ENCODE measurements at places on chromosomes 16 and 17.

GRCh38 chr16:79595231-79595641 is 5.3 kb downstream of the MAF start:
- no peak for DNase-seq

- DNase-seq = no peak
Observed at GRCh38 chr16:72566174-72566573, 394.2 kb upstream of the PMFBP1 start.

DNA sequence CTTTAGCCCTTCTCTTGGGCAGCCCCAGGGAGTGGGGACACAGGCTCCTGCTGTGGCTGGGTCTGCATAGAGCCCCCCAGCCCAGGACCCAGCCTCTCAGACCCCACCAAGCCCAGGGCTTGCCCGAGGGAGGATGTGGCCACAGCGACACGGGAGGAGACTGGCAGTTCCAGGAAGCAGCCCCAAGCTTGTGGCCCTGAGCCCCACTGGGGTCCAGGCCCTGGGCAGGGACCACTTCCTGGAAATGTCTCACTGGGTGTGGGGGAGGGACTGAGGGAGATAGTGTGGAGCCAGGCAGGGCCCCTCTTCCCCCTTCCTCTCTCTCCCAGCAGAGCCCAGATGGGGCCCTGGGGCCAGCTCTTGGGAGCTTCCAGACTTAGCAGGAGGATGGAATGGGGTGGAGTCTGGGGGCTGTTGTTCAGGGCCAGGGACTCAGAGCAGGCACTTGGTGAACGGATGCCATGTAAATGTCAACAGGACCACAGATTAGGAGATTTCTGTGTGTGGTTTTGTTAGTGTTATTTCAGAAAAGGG is 35.3 kb downstream of the ADGRG5 start:
- no peak for DNase-seq

GRCh38 chr17:70298929-70299531 is 129.7 kb downstream of the KCNJ2 start:
- DNase-seq = no peak

DNA sequence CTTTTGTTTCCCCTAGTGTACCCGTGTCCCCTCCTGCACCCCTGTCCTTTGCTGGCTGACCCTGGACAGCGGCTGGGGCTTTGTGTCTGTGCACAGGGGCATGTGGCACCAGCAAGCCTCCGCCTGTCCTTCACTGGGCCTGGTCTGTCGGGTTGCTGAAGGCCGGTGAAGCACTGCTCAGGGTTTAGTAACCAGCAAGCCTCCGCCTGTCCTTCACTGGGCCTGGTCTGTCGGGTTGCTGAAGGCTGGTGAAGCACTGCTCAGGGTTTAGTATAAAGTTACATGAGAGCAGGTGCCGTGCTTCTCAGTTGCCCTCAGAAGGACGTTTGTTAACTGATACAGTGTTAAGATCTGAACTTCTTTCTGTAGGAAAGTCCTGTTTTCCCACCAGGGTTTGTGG is 33.8 kb downstream of the DEF8 start:
- no peak for DNase-seq

GRCh38 chr17:79843816-79844800 is 4.9 kb upstream of the CBX4 start:
- DNase-seq = no peak

GRCh38 chr16:24540602-24541210 is 1.3 kb downstream of the RBBP6 start:
- peak; percentile 10 for DNase-seq

DNA sequence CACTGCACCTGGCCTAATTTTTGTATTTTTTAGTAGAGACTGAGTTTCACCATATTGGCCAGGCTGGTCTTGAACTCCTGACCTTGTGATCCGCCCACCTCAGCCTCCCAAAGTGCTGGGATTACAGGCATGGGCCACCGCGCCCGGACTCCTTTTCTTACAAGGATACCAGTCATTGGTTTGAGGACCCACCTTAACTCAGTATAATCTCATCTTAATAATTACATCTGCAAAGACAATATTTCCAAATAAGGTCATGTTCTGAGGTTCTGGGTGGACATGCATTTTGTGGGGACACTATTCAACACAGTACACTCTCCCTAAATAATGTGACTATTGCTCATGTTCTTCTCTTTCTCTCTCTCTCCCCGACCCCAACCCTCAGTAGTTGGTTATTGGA is 63.7 kb downstream of the ERCC4 start:
- no peak for DNase-seq

DNA sequence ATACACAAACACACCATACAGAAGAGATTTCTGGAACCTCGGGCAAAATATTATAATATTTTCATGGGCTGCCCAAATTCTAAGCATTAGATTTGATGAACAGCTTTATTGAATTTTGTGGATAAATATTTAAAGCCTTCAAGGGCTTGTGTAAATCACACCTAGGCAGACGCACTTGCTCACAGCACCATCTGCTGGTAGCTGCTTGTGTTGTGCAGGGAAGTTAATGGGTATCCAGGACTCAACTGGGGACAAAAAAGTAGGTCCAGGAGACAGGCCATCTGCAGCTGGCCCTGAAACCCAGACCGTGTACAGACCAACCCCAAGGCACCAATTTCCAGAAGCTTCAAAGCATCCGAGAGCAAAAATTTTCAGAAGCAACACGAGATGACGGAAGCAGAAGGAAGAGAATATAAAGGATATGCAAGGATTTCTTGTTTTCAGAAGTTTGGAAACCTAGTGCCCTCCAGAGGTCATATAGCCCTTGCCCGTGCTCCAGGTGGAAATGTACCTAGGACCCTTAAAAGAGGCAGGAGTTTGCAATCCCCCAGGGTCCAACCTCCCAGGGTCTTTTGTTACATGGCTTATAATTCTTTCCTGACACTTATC is 140.0 kb downstream of the CHD9NB start:
- no peak for DNase-seq

GRCh38 chr17:68592682-68593641 is 8.2 kb downstream of the FAM20A start:
- no peak for DNase-seq

DNA sequence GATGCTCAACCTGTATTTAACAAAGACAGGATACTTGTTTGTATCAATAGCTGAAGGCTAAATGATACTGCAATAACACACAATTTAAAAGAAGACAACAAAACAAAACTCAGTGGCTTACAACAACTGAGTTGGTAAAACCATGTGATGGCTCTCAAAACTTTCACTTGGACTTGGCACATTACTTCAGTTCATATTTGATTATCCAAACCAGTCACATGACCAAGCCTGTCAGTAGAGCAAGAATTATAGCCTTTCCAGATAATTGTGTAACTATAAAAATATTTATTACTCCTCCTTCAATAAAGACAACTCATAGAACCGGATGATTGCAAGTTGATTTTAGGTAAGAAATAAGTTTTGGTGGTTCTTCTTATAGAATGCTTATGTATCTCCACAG is 56.8 kb downstream of the NQO1 start:
- DNase-seq = no peak

DNA sequence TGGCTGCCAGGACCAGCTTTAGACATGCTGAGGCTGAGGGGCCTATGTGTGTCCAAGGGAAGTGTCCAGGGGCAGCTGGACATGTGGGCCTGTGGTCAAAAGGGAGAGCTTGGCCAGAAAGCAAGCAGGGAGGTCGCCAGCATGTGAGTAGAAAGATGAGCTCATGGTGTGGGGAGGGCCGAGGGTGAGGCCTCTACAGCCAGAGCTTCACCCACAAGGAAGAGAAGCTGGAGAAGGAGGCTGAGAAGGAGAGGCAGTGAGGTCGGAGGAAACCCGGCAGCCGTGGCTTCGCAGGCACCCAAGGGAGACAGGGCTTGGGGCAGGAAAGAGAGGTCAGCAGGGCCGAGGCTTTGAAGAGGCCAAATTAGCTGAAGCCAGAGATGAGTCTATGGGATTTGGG is 4.0 kb upstream of the HSD11B2 start:
- DNase-seq = no peak

- no peak for DNase-seq
Observed at GRCh38 chr16:69111876-69112230, 6.4 kb downstream of the HAS3 start.

DNA sequence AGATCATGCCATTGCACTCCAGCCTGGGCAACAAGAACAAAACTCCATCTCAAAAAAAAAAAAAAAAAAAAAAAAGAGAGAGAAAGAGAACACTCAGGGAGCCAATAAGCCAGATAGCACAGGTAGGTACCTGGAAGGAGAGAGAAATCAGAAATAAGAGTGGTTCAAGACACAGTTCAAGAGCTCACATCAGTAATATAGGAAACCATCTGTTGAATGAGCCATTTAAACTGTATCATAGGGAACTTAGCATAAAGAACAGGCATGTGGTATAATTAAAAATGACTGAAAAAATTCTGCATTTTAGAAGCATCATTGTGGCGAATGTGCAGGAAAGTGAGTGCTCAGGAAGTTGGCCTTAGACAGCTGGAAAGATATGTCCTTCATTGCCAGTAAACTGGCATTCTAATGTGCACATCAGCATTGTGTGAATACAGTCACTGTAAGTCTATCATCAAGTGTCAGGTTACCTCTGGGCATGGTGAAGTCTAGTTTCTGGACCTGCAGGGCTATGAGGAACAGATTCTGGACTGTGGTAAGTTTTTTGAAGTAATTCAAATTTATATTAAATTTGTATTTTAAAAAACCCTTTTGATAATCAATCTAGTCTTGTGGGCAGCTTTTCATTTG is 20.4 kb downstream of the KRT12 start:
- no peak for DNase-seq

DNA sequence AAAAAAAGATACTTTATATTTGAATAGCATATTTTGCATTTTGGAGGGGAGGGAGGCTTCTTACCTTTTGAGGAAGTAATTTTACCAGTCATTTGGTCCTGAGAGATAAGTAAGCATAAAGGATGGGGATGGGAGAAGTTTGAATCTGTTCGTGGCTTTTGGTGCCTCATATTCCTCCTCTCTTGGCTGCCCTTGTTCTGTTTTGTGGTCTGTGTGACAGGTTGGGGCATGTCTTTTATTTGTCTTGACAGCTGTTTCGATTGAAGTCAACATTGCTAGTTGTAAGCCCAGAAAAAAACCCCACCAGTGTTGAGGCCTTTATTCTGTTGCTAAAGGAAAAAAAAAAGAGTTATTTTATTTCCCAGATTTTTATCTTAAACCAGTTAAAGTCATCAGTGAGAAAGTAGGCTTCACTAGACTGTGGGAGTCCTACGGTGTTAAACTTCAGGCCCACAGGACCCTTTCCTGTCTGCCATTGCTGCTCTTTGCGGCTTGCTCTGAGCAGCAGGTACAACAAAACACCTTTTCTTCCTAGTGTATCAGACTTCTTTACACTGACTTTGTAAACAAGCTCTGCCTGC is 11.4 kb downstream of the SLC7A6 start:
- peak; percentile 20 for DNase-seq

- DNase-seq = no peak
Observed at GRCh38 chr17:67270416-67270815, 25.4 kb upstream of the HELZ start.

GRCh38 chr17:9513266-9513665 is 62.4 kb downstream of the STX8 start:
- DNase-seq = no peak

- DNase-seq = no peak
Observed at GRCh38 chr16:732936-733335, 6.0 kb downstream of the HAGHL start.

DNA sequence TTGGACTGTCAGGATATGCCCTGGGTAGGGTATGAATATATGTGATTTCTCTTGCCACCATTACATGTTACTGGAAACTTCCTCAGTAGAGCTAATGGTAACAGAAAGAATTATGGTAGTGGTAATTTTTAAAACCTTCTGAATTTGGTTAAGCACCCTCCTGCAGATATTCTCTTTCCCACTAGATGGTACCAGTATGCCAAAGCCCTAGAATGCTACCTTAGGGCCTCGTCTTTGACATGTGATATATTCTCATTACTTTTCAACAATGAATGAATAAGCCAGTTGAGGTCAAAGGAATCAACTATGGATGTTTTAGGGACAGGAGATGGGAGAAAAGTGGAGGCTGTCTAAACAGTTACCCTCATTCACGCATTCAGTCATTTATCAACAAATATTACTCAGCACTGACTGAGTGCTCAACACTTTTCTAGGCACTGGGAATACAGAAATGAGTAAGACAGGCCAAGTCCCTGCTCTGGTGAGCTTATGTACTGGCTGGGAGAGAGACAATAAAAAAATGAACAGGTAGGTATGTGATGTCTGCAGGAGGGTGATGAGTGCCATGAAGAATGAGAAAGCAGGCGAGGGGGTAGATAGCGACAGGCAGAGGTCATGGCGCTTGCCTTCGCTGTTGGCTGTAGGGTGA is 14.7 kb downstream of the CDH13 start:
- no peak for DNase-seq

DNA sequence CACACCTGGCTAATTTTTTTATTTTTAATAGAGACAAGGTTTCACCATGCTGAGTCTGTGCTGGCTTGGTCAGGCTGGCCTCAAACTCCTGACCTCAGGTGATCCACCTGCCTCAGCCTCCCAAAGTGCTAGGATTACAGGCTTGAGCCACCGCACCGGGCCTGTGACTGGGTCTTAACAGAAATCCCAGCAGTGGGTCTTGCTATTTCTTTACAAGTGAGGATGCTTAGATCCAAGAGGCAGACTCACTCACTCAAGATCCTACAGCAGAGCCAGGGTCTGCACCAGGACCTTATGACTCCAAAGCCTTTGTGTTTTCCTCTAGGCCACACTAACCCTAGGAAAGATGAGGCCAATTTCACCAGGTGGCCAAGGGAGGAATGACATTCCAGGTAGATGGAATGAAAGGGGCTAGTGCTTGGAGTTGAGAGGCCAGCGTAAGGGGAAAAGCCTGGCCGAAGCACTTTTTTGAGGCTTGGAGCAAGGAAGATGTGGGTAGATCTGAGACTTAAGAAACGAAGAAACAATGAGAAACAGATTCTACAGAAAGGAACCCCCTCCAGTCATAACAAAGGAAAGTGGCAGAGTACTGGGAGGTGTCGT is 5.7 kb upstream of the STAT5A start:
- no peak for DNase-seq

- no peak for DNase-seq
Observed at GRCh38 chr17:70375406-70375805, 206.1 kb downstream of the KCNJ2 start.

- no peak for DNase-seq
Observed at GRCh38 chr16:28110479-28110878, 47.0 kb upstream of the GSG1L start.

- no peak for DNase-seq
Observed at GRCh38 chr17:27778183-27778582, 22.1 kb downstream of the NOS2 start.

- no peak for DNase-seq
Observed at GRCh38 chr16:29012913-29013553, 28.2 kb downstream of the LAT start.

GRCh38 chr16:88464447-88465318 is 11.6 kb downstream of the ZFPM1 start:
- no peak for DNase-seq

DNA sequence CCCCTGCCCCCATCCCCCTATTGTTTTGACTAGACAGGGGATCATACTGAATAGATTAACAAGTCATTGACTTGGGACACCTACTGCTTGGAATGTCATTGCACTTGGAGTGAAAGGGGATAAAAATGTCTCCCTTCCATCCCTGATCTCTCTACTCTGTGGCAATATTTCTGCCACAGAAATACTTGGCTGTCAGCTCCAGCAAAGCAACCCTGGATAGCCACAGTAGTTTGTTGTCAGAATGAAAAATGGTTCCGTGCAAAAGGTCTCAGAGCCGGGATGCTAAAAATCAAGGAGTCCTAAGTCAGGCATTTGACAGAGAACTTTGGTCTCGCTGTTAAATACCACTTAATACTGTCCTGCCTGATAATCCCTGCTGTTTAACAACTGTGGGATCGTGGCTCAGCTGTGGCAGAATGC is 722.0 kb upstream of the SOX9 start:
- DNase-seq = no peak

GRCh38 chr16:66774981-66775380 is 23.6 kb upstream of the DYNC1LI2 start:
- no peak for DNase-seq

GRCh38 chr17:27545562-27546229 is 85.3 kb upstream of the LGALS9 start:
- DNase-seq = no peak

Data from activated naive CD4-positive, alpha-beta T cell treated with Interleukin-2 at 50 U/mL for 16 hours (primary cell).